RPMI7951 (cell line): ENCODE measurements at places on chromosomes 5 and 9. TPM values are rescaled to one million over a fixed set of nuclear protein-coding genes. Genes with fewer than 3 reads are reported as not detected.
A peak's percentile ranks its signal among the peaks of the same experiment; 100 is the strongest.

DNA sequence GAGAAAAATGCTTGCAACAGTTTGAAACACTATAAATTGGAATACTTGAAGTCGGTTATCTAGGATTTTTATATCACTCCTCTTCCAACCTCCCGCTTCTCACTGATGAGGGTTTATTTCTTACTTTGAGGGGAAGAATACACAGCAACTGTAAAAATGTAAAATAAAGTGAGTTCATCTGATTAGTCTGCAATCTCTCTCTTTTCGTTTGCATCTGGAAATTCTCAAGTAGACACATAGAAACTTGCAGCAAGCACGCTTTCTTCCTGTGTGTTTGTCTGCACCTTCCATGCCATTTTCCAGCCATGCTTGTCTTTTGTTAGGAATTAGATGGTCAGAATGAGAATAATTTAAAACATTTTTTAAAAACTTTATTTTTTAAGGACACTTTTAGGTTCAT lies 45.1 kb upstream of the TAF11L2 start:
- DNase-seq = no peak

- peak; percentile 52 for DNase-seq
These were observed 128.6 kb downstream of the SPATA31D1 start for GRCh38 chr9:82117026-82117811.

The PCDHGA8 gene
- 1.6 and 1.9 TPM in 2 replicates for total RNA-seq

The LMBRD2 gene
- 7.0 and 7.7 TPM in 2 replicates for total RNA-seq

The PHF24 gene
- total RNA-seq = not detected in 2 replicates

The SLC27A6 gene
- total RNA-seq = not detected in 2 replicates

- no peak for DNase-seq
These were observed 5.0 kb downstream of the MAMDC4 start for GRCh38 chr9:136857166-136857565.

The ADGRD2 gene
- total RNA-seq = not detected in 2 replicates

GRCh38 chr5:55176176-55176818 lies 3.3 kb upstream of the CDC20B start:
- peak; percentile 75 for DNase-seq

The CER1 gene
- not detected in 2 replicates for total RNA-seq

The TRIM14 gene
- total RNA-seq = 11.1 and 15.1 TPM in 2 replicates

The ECSCR gene
- total RNA-seq = 0.29 and 0.60 TPM in 2 replicates

DNA sequence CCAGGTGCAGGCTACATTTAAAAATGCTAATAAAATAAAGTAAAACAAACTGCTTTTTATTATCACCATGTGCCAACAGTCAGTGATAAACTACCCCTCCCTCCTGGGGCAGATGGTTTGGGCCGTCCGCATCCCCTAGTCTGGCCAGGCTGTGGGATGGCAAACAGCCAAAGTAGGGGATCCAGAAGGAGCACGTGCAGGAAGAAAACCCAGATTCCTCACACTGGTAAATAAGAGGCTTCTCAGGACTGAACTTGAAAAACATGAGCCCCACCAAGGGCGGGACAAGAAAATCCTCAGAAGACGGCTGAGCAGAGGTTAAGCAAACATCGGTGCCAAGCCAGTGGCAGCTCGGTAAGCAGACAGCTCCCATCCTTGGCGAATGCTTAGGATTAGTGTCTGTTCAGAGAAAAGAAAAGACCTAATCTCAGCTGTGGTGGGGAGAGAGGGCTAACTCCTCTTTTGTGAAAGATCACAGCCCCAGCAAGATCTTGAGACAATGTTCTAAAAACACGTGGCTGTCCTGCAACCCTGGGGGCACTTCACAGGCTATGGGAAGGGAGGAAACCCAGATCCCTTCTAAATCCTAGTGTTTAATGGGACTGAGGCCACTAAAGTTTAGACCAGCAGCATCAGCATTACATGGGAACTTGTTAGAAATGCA lies 46.5 kb upstream of the GDNF start:
- peak; percentile 78 for DNase-seq

GRCh38 chr5:151408591-151409230 lies 38.7 kb upstream of the SLC36A1 start:
- no peak for DNase-seq

The IRX4 gene
- not detected in 2 replicates for total RNA-seq

GRCh38 chr9:347667-348292 lies 133.1 kb downstream of the DOCK8 start:
- DNase-seq = peak; percentile 2

The PCDHA3 gene
- not detected in 2 replicates for total RNA-seq

The SLC34A3 gene
- total RNA-seq = not detected in 2 replicates

DNA sequence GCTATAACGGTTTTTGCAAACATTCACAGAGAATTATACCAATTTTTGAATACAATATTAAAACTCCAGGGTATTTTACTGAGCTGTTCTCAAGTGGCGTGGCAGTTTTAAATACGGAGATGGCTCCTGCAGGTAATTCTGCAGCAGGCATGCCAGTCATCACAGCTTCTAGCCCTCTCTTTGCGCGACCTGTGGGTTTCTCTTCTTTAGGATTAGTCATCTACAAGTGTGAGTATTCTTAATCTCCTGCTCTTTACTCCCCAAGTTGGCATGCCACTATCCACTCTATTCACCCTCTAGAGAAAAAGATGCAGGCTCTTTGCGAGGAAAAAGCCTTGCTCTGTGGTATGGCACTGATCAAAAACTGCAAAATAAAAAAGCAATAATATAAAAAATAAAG lies 43.9 kb downstream of the ANKRD31 start:
- no peak for DNase-seq

DNA sequence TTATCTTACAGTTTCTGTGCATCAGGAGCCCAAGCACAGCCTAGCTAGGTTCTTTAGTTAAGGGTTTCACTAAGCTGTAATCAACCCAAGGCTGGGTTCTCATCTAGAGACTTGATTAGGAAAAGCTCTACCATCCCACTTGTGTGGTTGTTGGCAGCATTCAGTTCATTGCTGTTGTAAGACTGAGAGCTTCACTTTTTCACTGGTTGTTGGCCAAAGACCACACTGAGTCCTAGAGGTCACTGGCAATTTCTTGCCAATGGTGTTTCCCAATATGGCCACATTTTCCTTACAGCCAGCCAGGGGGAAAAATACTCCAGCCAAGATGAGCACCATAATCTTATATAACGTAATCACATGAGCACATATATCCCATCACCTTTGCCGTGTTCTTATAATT lies 74.3 kb downstream of the SMIM15 start:
- DNase-seq = no peak

GRCh38 chr9:133050781-133051180 lies 11.0 kb upstream of the CEL start:
- DNase-seq = no peak

GRCh38 chr5:6115852-6116251 lies 262.5 kb downstream of the MED10 start:
- no peak for DNase-seq

GRCh38 chr9:71363286-71363961 lies 242.0 kb upstream of the TRPM3 start:
- no peak for DNase-seq
